AG08396 (cell line): ENCODE measurements at places on chromosomes 6 and 20.

DNA sequence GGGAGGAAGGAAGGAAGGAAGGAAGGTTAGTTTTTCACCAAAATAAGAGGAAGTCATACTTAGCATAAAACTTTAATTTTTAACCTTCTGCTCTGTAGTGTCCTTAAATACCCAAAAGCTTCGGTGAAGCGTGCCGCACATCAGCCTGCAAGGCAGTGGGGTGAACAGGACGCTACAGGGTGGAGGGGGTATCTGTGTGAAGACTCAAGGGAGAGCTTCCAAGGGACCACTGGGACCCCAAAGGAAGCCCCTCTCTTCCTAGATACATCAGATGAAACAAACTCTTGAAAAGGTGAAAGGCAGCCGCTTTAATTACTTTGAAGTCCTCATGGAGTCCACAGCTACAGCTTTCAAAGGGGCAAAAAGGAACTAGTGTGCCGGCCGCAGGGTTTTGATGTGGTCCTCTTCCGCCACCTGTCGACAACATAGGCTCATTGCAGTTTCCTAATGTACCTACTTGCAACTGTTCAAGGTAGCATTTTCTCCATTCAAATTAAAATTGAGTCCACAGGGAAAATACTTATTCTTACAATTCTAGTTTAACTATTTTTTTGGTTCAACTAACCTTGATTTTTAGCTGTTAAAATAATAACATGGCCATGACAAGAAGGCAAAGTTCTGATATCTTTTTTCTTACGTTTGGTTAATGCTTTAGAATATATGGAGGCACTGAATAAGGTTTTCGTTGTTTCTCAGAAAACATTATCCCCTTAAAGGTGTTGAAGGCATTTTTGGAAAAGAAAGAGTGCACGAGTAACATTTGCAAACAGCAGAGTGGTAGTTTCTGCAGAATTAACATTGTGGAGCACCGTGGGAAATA is 135.0 kb upstream of the RIPOR2 start:
- peak; percentile 75 for DNase-seq

GRCh38 chr6:124719913-124720312 is 242.3 kb upstream of the RNF217 start:
- DNase-seq: no peak

DNA sequence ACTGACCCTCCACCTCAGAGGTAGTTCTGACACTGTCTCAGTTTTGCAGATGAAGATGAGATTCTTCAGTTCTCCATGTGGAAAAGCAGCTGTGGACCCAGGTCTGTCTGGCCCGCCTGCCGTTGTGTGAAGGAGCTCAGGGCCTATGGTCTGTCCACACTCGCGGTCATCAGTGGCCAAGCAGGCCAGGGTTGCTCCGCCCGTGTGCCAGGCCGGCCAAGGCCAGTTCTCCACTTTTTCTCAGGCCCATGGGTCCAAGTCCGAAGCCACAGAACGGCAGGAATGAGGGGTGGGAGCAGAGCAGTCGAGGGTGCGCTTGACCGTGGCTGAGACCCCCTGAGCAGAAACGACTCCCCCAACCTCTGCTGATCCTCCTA is 8.6 kb upstream of the MAP1LC3A start:
- no peak for DNase-seq

GRCh38 chr20:50746138-50746940 is 15.0 kb downstream of the PARD6B start:
- DNase-seq: no peak

DNA sequence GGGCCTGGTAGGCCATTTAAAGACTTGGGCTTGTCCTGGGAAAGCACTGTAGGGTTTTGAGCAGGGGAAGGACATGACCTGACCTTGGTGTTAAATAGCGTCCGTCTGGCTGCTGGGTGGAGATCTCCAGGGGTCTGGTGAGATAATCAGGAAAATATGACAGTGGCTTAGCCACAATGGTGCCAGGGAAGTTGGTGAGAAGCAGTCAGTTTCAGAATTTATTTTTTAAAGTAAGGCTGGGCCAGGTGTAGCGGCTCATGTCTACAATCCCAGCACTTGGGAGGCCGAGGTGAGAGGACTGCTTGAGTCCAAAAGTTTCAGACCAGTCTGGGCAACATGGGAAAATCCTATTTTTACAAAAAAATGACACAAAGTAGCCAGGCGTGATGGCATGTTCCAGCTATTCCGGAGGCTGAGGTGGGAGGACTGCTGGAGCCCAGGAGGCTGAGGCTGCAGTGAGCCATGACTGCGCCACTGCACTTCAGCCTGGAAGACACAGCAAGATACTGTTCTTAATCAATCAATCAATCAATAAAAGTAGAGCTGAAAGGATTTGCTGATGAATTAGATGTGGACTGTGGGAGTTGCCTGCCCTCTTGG is 41.4 kb downstream of the BCL2L1 start:
- no peak for DNase-seq

DNA sequence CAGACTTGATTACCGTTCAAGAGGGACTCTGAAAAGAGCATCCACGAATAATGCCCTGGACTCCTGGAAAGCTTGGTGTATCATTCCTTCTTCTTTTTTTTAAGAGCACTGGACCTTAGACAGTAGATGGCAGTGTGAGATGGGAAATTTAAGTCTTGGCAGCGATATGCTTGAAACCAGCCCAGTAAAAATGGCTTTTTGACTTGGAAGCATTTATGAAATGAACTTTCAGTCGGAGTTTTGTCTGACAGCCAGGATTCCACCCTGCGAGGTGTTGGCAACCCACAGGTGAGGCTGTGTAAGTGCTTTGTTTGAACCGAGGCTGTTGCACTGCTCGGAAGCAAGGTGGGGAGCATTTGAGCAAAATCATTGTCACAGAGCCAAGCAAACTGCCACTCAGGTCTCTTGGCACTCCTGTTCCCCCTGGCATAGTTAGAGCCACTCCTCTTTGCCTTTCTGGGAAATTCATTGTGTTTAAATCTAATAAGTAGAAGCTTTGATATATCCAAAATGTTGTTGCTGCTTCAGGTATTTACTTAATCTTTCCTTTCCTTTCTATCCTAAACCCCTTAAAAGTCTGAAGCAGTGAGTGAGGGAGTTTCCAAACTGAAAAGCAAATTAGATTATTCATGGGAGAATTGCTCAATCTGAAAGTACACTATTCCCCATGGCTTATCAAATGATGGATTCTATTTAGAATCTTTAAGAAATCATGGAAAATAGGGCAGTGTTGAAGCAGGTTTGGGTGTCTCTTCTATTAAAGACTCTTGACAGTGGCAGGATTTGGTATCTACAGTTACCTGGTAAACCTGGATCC is 272.8 kb upstream of the SLC35B3 start:
- DNase-seq: no peak
